Stimulated activated CD4-positive, alpha-beta T cell treated with anti-CD3 and anti-CD28 coated beads, Interleukin-1b, Interleukin-23, amount 100 ng/mL, for 24 hours (primary cell): ENCODE measurements at places on chromosomes 1 and 21.

GRCh38 chr1:21620011-21620410 is 49.1 kb downstream of the RAP1GAP start:
- DNase-seq, result no peak

DNA sequence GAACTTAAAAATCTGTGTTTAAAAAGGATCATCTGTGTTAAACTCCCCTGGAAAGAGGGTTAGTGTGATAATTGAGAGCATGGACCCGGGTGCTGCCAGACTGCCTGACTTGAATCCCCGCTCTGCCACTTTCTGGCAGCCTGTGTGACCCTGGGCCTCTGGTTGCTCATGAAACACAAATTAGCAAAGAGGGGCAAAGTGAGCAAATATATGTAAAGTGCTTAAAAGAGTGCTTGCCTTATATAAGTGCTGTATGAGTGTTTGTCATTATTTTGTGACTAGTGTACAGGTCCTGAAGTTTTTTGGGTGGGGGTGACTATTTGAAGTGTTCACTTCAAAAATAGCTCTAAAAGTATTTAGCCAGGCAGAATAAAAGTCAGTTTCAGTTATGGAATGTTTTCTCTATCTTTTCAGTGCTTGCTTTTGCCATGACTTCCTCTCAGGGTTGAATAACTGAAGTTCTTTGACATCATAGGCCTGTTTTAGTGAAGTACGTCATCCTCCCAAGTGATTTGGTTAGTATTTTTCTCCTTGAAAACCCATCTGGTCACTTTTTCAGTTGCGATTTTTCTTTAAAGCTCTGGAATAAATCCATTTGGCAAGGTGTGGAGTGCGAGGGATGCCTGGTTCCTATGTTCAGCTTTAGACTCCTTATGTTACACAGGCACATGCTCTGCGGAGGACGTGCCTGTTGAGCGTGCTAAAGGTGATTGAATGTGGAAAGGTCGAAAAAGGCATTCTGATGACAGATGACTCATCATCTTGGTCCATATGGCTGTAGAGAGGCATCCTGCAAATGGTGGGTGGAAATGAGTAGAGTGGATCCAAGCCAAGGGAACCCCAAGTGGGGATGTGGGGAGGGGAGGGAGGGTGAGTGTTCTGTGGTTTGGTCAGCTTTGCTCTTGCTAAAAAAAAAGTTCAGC is 47.8 kb downstream of the AK4 start:
- no peak for DNase-seq

GRCh38 chr1:196380316-196380715 is 227.9 kb downstream of the KCNT2 start:
- DNase-seq, result no peak

DNA sequence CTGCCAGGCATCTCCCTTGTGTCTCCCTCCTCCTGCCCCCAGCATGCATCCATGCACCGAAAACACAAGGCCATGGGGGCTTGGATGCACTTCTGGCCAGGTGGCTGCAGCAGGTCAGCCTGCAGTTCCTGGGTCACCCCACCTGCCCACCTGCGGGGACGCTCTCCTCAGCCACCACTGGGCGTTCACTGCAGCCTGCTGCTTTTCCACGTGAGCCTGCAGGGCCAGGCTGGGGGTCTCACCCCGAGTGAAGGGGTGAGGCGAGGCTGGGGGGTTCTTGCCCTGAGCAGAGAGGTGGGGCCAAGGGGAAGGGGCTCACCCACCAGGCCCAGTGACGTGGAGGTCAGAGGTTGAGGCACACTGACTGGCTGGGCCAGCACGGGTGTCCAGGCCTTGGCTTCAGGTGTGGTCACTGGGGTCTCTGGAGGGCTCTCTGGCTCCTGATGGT is 64.6 kb downstream of the WNT9A start:
- no peak for DNase-seq

DNA sequence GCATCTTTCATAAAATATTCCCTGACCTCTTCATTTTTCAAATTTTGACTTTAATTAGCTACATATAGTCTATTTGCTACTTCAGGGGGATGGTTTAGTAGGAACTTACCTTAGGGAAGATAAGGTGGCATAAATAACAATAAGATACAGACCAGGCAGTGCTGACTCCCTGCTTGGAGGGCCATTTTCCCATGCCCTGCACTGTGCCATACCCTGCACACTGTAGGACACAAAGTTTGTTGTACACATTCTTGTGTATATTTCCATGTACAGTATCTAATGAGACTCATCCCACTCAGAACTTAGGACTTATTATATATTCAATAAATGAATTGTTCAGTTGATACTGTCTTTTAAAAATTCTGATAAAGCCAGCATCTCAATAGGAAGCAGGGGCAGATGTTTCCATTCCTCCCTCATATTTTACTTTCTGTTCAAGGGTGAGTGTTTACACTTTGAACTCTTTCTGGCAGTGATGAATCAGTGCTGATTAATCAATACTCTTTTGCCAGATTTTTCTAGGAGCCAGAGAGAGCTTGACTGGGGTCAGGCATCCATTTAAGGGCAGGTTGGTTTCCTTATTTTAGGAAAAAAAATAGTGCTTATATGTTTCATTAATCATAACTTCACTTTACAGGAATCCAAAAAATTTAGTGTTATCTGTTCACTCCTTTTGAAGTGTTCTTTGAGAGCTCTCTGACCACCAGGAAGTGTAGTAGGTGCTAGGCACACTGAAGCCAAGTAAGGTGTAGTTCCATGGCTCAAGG is 30.6 kb downstream of the MPZL1 start:
- DNase-seq, result no peak

- no peak for DNase-seq
These were observed 7.1 kb upstream of the ANKRD65 start for GRCh38 chr1:1428174-1428573.

- DNase-seq, result no peak
These were observed 2.6 kb downstream of the CAPN8 start for GRCh38 chr1:223662943-223663342.

GRCh38 chr1:87173231-87173630 is 155.4 kb upstream of the LMO4 start:
- DNase-seq, result no peak

DNA sequence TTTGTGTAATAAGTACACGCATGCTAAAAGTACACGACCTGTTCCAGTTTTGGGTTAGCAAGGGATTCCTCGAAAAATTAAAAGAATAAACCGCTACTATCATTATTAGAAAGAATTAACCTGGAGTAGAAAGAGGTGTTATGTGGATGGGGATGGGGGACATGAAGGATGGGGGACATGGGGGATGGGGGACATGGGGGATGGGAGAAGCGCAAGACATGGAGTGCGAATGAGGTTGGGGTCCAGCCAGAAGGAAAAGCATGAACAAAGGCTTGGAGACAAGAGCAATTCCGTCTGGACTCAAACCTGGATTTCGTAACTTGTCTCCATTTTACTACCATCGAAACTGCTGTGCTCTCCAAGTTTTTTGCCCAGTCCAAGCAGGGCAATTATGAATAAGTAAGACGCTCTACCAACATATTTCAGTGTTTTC is 591 bp upstream of the KDM1A start:
- no peak for DNase-seq

GRCh38 chr1:229328598-229329362 is 14.1 kb downstream of the CCSAP start:
- DNase-seq, result no peak

DNA sequence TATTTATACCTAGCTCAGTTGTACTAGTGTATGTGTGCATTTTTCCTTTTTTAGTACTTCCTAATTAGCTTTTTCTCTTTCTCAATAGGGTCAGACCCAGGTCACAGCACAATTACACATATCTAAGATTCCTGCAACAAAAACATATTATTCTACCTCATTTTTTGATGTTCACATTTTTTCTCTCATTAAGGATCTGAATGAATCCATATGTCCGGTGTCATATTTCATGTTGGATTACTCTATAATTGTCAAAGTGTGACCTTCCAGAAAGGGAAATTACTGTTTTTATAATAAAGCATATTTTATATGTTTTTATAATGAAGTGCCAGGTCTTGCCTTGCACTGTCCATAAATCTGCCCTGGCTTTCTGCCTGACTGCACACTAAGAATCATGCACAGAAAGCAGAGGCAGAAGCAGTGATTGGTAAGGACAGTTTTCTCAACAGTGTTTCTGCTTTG is 143.7 kb downstream of the KCNT2 start:
- no peak for DNase-seq

DNA sequence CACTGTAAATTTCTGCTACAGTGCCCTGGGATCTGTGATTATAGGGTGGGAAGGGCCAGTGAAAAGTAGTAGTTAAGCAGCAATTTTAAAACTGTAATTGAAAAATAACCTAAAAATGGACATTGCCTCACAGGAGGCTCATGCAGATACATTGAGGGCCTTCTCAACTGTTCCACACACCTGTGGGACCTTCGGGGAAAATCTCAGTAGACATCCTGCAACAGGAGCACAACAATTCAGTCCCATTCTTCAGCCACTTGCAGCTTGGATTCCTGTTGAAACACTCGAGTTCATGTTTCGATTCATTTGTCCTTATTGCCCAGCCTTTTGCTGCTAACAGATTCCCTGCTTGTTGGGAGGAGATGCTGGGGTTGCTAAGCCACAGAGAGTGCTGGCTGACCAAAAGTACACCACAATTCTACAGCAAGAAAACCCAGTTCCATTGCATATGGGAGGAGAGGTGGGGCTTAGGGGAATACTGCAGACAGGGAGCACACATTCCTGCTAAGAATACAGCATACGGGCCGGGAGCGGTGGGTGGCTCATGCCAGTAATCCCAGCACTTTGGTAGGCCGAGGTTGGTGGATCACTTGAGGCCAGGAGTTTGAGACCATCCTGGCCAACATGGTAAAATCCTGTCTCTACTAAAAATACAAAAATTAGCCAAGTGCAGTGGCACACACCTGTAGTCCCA is 4.5 kb downstream of the TMCC2 start:
- no peak for DNase-seq
